IMR-90 (cell line): ENCODE measurements at places on chromosomes 1 and 21.
A peak's percentile ranks its signal among the peaks of the same experiment; 100 is the strongest.

GRCh38 chr1:220825819-220826551, 39.3 kb downstream of the MTARC1 start:
- no peaks in the 10 kb centered on the region for H3K36me3 ChIP-seq
- DNase-seq: no peak
- no peak overlapping the region for H3K4me3 ChIP-seq
- peaks cover 19% of the 10 kb centered on the region for H3K4me1 ChIP-seq
- H3K27ac ChIP-seq: peak overlapping the region; percentile 12; the same call in 1 of the 2 replicates

GRCh38 chr1:81549588-81550127, 251.1 kb upstream of the ADGRL2 start:
- H3K4me3 ChIP-seq: no peak overlapping the region
- H3K27ac ChIP-seq: no peak overlapping the region
- no peaks in the 10 kb centered on the region for H3K36me3 ChIP-seq
- H3K27me3 ChIP-seq: no peaks in the 10 kb centered on the region

GRCh38 chr1:70485624-70486023, 74.6 kb downstream of the CTH start:
- no peak overlapping the region for H3K4me3 ChIP-seq
- H3K4me1 ChIP-seq: peaks cover 6% of the 10 kb centered on the region; the same call in 1 of the 2 replicates
- H3K27me3 ChIP-seq: no peaks in the 10 kb centered on the region
- DNase-seq: no peak
- no peak overlapping the region for H3K27ac ChIP-seq

GRCh38 chr1:156025876-156026275, 5.1 kb upstream of the SSR2 start:
- H3K4me1 ChIP-seq: 0 out of 2 replicates have a peak, but pooled peaks cover 1% of the 10 kb centered on the region
- no peaks in the 10 kb centered on the region for H3K36me3 ChIP-seq
- H3K4me3 ChIP-seq: no peak overlapping the region
- H3K27ac ChIP-seq: no peak overlapping the region

GRCh38 chr1:118958937-118959631, 29.1 kb downstream of the TBX15 start:
- no peak overlapping the region for H3K27ac ChIP-seq
- no peaks in the 10 kb centered on the region for H3K4me1 ChIP-seq
- no peak for DNase-seq
- no peaks in the 10 kb centered on the region for H3K36me3 ChIP-seq
- no peaks in the 10 kb centered on the region for H3K27me3 ChIP-seq

DNA sequence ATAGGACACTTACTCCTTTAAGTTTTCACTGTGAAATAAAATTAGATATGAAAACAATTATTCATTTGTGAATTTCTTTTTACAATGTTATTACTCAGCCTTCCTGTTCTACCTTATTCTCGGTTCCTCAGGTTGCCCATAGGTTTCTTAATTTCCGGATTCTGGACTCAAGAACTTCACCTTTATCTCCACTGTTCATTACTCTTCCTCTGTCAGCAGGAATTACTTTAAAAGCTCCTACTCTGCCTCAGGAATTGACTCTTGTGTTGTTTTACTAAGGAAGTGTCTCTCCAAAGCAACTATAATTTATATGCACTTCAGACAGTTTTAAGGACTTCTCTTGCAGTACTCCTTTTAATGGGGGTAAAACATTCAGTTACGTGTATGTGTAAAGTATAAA, 123.8 kb downstream of the OSBPL9 start:
- H3K4me1 ChIP-seq: no peaks in the 10 kb centered on the region; the same call in 1 of the 2 replicates
- DNase-seq: no peak
- H3K27ac ChIP-seq: no peak overlapping the region
- H3K36me3 ChIP-seq: no peaks in the 10 kb centered on the region
- H3K27me3 ChIP-seq: no peaks in the 10 kb centered on the region

DNA sequence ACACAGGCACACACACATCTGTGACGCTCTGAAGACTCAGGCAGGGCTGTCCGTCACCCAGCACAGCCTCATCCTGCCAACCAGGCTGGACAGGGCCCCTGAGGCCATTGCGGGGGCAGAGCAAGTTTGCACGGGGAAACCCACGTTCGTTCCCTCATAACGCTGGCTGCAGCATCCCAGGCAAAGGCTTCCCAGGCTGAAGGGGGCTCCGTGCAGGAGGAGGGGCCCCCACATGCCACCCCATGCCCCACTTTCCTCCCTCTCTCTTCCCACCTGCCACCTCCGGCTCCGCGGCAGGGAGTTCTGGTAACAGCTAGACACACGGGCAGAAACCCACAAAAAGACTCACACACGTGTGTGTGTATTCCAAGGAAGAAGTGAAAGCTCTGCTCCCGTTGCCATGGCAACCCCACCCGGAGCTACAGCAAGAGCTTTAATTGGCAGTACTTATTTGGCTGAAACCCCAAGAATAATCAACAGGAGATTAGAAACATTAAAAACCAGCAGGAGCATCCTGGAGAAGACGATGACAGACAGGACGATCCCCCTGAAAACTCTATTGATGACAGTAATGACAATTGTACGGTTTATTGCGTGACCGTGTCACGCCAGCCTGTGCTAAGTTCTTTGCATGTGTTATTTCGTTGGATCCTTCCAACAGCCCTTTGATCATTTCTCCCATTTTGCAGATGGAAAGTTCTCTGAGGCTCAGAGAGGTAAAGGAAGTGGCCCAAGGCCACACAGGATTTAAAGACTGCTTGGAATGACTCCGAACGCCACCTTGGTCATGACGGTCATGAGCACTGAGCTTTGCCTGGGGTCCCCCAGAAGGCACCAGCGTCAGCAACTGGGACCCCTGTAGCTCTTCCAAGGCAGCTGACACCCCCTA, 247.1 kb downstream of the NPHP4 start:
- no peaks in the 10 kb centered on the region for H3K36me3 ChIP-seq
- H3K4me1 ChIP-seq: no peaks in the 10 kb centered on the region
- no peak overlapping the region for H3K4me3 ChIP-seq
- H3K27ac ChIP-seq: no peak overlapping the region
- no peak for DNase-seq

DNA sequence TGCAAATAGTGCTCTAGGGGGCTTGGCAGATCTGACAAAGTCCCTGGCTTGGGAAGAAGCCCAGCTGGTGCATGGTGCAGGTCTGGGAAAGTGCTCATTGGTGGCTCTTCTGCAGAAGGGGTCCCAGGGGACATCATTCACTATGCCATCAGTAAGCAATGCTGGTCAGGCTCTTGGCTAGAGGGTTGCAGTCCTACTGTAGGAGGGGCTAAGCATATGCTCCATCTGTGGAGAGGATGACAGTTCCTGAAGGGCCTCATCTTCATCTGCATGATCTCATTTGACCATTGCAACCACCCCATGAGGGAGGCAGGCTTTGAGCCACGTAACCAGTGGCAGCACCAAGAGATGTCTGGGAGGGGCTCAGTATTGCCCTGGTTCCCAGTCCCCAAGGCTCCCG, 31.5 kb upstream of the VASH2 start:
- no peak for DNase-seq
- no peaks in the 10 kb centered on the region for H3K36me3 ChIP-seq
- H3K4me1 ChIP-seq: peaks cover 9% of the 10 kb centered on the region; the same call in 1 of the 2 replicates
- peaks cover 28% of the 10 kb centered on the region for H3K27me3 ChIP-seq

DNA sequence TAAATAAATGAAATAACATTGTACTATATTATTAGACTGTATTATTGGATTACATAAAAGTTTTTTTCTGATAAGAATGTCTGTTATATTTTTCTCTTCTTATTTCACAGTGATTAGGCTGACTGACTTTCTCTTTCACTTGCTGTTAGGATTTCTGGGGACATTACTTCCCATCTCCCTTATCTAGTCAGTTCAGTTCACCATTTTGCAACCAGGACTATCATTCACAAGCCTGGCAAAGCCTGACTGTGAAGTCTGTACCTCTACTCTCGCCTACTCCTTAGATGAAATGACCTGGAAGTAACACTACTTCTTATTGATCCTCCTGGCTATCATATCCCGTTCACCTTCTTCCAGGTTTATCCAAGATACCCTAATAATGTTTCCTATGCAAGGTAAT, 676.6 kb downstream of the USP25 start:
- H3K27ac ChIP-seq: no peak overlapping the region
- no peak for DNase-seq
- H3K27me3 ChIP-seq: no peaks in the 10 kb centered on the region
- H3K36me3 ChIP-seq: no peaks in the 10 kb centered on the region
- H3K4me3 ChIP-seq: no peak overlapping the region
- no peaks in the 10 kb centered on the region for H3K4me1 ChIP-seq

DNA sequence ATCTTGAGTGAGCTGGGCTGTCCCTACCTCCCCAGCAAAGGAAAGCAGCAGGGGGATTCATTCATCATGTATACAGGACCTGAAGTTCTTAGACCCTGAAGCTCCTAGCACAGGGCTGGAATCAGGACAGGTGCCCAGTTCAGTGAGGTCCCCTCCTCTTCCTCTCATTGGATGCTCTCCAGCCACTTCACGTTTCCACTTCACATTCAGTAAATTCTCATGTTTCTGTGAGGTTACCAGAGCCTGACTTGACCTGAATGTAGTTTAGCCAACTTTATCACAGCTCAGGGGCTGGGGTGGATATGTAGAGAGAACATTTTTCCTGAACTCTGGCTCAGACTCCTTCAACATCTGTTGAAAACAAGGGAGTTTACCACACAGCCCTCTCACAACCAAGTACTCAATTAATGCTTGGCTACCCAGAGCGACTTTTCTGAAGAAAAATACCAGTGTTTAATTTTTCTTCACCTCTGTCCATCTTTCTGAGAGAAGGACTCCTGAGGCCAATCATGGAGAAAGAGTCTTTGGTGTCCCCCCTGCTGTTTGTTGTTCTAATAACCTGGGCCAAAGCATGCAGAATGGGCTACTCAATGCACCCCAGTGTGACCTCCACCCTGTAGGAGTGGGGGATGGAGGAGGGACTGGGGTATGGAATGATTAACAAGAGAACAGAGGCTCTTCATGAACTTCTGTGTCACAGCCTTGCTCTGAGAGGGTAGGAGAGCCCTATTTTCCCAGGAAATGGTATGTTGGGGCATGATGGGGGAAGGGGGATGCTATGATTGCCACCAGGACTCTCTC, 108.3 kb upstream of the FGGY start:
- H3K4me1 ChIP-seq: peaks cover 5% of the 10 kb centered on the region
- no peaks in the 10 kb centered on the region for H3K36me3 ChIP-seq
- no peaks in the 10 kb centered on the region for H3K27me3 ChIP-seq
- no peak overlapping the region for H3K4me3 ChIP-seq

- no peak overlapping the region for H3K27ac ChIP-seq
- DNase-seq: no peak
- H3K4me3 ChIP-seq: no peak overlapping the region
- no peaks in the 10 kb centered on the region for H3K4me1 ChIP-seq
- peaks cover 15% of the 10 kb centered on the region for H3K36me3 ChIP-seq
These were observed 53.9 kb downstream of the PRDM15 start for GRCh38 chr21:41825216-41825615.

GRCh38 chr1:226956942-226957713, 17.0 kb downstream of the COQ8A start:
- H3K27me3 ChIP-seq: no peaks in the 10 kb centered on the region
- no peaks in the 10 kb centered on the region for H3K36me3 ChIP-seq
- H3K27ac ChIP-seq: no peak overlapping the region

- H3K4me1 ChIP-seq: no peaks in the 10 kb centered on the region
- H3K4me3 ChIP-seq: no peak overlapping the region
- H3K36me3 ChIP-seq: no peaks in the 10 kb centered on the region
- H3K27ac ChIP-seq: no peak overlapping the region
- no peak for DNase-seq
- peaks cover 2% of the 10 kb centered on the region; the same call in 1 of the 2 replicates for H3K27me3 ChIP-seq
These were observed 519.8 kb downstream of the PTPRU start for GRCh38 chr1:29756085-29756484.

DNA sequence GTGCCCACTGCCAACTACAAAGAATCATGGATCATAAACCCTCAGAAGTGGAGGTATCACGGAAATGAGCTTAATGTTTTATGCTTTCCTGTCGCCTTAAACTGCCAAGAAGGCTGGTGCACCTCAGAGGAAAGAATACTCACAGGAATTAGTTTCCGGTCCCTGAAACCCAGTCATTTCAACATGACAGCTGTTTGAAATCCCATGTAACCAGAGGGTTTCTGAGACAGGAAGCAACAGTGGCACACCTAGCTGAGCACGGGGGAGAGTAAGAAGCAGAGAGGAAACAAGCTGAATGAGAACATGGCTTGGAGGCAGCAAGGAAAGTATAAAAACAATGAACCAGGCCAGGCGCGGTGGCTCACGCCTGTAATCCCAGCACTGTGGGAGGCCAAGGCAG, 3.9 kb downstream of the JAK1 start:
- H3K4me3 ChIP-seq: no peak overlapping the region
- no peak for DNase-seq
- no peak overlapping the region for H3K27ac ChIP-seq
- H3K36me3 ChIP-seq: no peaks in the 10 kb centered on the region
- peaks cover 2% of the 10 kb centered on the region; the same call in 1 of the 2 replicates for H3K4me1 ChIP-seq

GRCh38 chr1:30342535-30343141, 380.7 kb downstream of the MATN1 start:
- no peak for DNase-seq
- H3K27ac ChIP-seq: no peak overlapping the region
- H3K36me3 ChIP-seq: no peaks in the 10 kb centered on the region
- H3K4me3 ChIP-seq: no peak overlapping the region
- no peaks in the 10 kb centered on the region for H3K27me3 ChIP-seq
- H3K4me1 ChIP-seq: no peaks in the 10 kb centered on the region

GRCh38 chr1:156281693-156282478, 739 bp downstream of the SMG5 start:
- peak overlapping the region; percentile 67 for H3K4me3 ChIP-seq
- H3K27ac ChIP-seq: peak overlapping the region; percentile 78
- H3K27me3 ChIP-seq: no peaks in the 10 kb centered on the region

GRCh38 chr1:215739025-215739424, 171.9 kb downstream of the KCTD3 start:
- no peaks in the 10 kb centered on the region for H3K36me3 ChIP-seq
- H3K4me1 ChIP-seq: no peaks in the 10 kb centered on the region; the same call in 1 of the 2 replicates
- no peak overlapping the region for H3K27ac ChIP-seq
- no peak for DNase-seq
- H3K27me3 ChIP-seq: no peaks in the 10 kb centered on the region

- H3K36me3 ChIP-seq: no peaks in the 10 kb centered on the region
- no peaks in the 10 kb centered on the region for H3K27me3 ChIP-seq
- H3K4me3 ChIP-seq: no peak overlapping the region
- no peaks in the 10 kb centered on the region for H3K4me1 ChIP-seq
These were observed 68.4 kb downstream of the ST6GALNAC3 start for GRCh38 chr1:76142771-76143540.

- peak; percentile 42 for DNase-seq
- no peaks in the 10 kb centered on the region for H3K27me3 ChIP-seq
- H3K27ac ChIP-seq: peak overlapping the region; percentile 65
- no peak overlapping the region for H3K4me3 ChIP-seq
These were observed 78.0 kb downstream of the SSBP3 start for GRCh38 chr1:54328066-54328636.

GRCh38 chr1:183694066-183694465, 41.0 kb upstream of the APOBEC4 start:
- no peak overlapping the region for H3K27ac ChIP-seq
- H3K36me3 ChIP-seq: no peaks in the 10 kb centered on the region
- H3K4me1 ChIP-seq: no peaks in the 10 kb centered on the region
- H3K27me3 ChIP-seq: no peaks in the 10 kb centered on the region
- no peak overlapping the region for H3K4me3 ChIP-seq
- DNase-seq: no peak

GRCh38 chr1:59477867-59478266, 181.0 kb downstream of the FGGY start:
- H3K4me1 ChIP-seq: peaks cover 4% of the 10 kb centered on the region; the same call in 1 of the 2 replicates
- no peak for DNase-seq
- no peaks in the 10 kb centered on the region for H3K27me3 ChIP-seq
- no peak overlapping the region for H3K4me3 ChIP-seq
- no peaks in the 10 kb centered on the region for H3K36me3 ChIP-seq
